ENCODE measurements at places on chromosomes 3 and 15.

GRCh38 chr3:23161896-23162570 is 41.1 kb upstream of the UBE2E2 start:
- DNase-seq: no peak

- no peak for DNase-seq
Measured at GRCh38 chr15:81183439-81183775, 13.3 kb upstream of the IL16 start.

GRCh38 chr15:60989696-60990095 is 239.4 kb downstream of the RORA start:
- no peak for DNase-seq

GRCh38 chr3:57078344-57078634 is 17.8 kb downstream of the SPATA12 start:
- peak; percentile 18 for DNase-seq

DNA sequence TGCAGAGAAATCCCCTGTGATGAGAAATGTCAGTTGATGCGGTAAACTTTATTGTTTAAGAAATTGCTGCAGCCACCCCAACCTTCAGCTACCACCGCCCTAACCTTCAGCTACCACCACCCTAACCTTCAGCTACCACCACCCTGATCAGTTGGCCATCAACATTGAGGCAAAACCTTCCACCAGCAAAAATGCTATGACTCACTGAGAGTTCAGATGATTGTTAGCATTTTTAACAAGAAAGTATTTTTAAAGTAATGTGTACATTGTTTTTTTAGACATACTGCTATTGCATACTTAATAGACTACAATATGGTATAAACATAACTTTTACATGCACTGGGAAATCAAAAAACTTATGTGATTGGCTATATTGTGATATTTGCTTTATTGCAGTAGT is 30.0 kb downstream of the U2SURP start:
- no peak for DNase-seq

GRCh38 chr3:171832989-171833388 is 10.2 kb upstream of the TMEM212 start:
- DNase-seq: no peak

DNA sequence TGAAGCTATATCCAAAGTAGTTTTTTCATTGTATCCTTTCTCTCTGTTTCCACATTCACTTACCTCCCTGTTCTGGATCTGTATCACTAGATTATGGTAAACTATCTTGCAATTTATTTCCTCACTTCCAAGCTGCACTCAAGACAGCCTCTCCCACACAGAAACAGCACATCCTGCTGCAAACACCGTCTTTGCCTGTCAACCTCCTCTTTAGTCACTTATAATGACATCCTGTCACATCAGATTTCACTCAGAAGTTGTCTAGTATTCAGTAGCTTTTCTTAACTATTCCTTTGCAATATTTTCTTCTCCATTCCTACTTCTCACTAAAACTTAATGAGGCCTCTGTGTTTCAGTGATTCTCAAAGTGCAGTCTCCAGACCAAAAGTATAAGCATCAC is 490.8 kb downstream of the IGSF11 start:
- no peak for DNase-seq

- DNase-seq: no peak
Measured at GRCh38 chr3:839981-840380, 252.8 kb upstream of the CNTN6 start.

DNA sequence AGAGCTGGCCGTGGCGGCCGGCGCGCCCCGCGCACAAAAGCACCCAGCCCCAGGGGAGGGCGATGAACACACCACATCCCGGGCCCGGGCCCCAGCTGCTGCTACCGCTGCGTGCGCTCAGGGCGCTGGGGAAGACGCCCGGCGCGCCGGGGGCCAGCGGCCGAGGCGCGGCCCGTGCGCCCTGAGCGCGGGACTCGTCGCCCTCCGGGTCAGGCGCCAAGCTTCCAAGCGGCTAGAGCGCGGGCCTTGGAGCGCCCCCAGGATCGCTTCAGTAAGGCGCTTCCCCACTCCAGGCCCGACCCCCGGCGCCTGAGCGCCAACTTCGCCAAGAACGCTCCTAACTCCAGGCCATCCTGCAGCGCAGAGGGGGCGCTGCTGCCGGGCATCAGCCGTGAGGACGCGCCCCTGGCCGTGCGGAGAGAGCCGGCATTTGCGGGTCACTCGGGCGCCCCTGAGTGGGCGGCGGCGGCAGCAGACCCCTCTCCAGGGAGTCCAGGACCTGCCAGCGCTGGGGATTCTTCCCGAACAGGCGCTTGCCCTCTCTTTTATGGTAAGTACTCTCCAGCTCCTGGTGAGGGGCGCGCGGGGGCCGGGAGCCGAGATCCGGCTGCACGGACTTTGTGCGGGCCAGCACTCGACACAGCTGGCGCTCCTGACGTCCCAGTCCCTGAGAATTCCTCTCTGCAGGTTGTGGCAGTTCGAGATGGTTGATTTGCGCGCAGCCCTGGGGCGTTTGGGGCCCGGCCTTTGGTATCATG is 475 bp downstream of the SPSB4 start:
- no peak for DNase-seq

GRCh38 chr15:61746589-61746988 is 313.7 kb downstream of the VPS13C start:
- no peak for DNase-seq

DNA sequence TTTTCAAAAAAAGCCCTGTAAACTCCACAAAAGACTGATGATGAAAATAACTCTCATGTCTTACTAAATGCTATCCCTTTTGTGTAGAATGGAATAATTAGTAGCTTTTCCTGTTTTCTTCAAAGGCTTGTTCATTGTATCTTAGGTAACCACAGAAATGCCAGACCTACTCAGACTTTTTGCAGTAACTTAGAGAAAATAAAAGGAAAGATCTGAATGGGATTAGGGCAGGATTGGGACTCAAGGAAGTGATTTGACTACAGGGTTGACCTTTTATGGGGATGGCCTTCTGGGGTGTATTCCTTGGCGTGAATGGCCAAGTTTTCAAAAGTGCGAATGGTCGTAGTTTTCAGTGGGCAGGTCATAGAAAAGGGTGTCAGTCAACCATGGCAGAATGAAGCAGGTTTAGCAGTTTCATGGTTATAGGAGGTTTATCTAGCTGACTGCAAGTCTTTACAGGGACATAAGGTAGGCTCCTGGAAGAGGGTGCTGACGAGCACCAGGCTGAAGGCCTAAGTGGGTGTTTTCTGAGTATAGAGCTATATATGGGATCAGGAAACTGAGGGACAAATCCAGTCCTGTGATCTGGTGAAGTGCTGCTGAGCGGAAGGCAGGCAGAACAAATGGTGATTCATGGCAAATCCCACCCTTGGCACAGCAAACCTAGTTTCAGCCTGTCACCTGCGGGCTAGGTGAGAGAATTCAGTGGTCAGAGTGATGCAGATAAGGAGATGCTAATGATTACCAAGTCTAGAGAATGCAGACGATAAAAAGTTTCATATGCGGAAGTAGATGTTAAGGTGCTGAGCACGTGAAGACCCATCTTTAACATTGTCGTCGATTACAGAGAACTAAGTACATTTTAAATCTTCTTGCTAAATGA is 46.4 kb downstream of the IL1RAP start:
- DNase-seq: no peak

All from activated T-helper 2 cell treated with anti-CD3 and anti-CD28 coated beads, Interferon-gamma antibody, Interleukin-2, Interleukin-4, amounts not matched to agents 10 μg/mL and 5 μg/mL and 100 μg/mL, durations not matched to agents 14 hours and 24 hours and 36 hours (primary cell).